ENCODE measurements at places on chromosomes 1 and 21. TPM values are rescaled to one million over a fixed set of nuclear protein-coding genes. Genes with fewer than 3 reads are reported as not detected.

The LCE2A gene
- total RNA-seq = 2.2 TPM

The SLC6A9 gene
- total RNA-seq = 2.3 TPM

The PADI2 gene
- not detected for total RNA-seq

The ZBTB40 gene
- 11.7 TPM for total RNA-seq

The RHOU gene
- 2.1 TPM for total RNA-seq

The OR6K3 gene
- not detected for total RNA-seq

The CNKSR1 gene
- total RNA-seq = 0.22 TPM

The TMEM79 gene
- 1.3 TPM for total RNA-seq

The CD1E gene
- not detected for total RNA-seq

The TMEM234 gene
- 20.5 TPM for total RNA-seq

The OR10J5 gene
- total RNA-seq = not detected

The INSRR gene
- total RNA-seq = under 0.01 TPM

The FHAD1 gene
- 0.55 TPM for total RNA-seq

The CTSS gene
- 5.2 TPM for total RNA-seq

The SLC5A3 gene
- 62.6 TPM for total RNA-seq

The CROCC gene
- 25.0 TPM for total RNA-seq

The CLCNKA gene
- not detected for total RNA-seq

The CFAP107 gene
- total RNA-seq = 0.12 TPM

The BMP8B gene
- under 0.01 TPM for total RNA-seq

The HSD3B1 gene
- total RNA-seq = not detected

The GPR161 gene
- total RNA-seq = 12.9 TPM

The LZIC gene
- 33.1 TPM for total RNA-seq

The APH1A gene
- total RNA-seq = 84.4 TPM

The PLA2G4A gene
- 26.8 TPM for total RNA-seq

The TCHH gene
- total RNA-seq = not detected

The BACE2 gene
- 25.2 TPM for total RNA-seq

The KCNE2 gene
- not detected for total RNA-seq

The HAO2 gene
- total RNA-seq = not detected

The CRYAA gene
- total RNA-seq = not detected

The KLHL17 gene
- 11.8 TPM for total RNA-seq

The ACTL8 gene
- total RNA-seq = 0.12 TPM

The CSMD2 gene
- 10.1 TPM for total RNA-seq

The PTGS2 gene
- total RNA-seq = 12.8 TPM

The NR0B2 gene
- total RNA-seq = not detected

The FLG gene
- not detected for total RNA-seq

The RIIAD1 gene
- not detected for total RNA-seq

The OLIG2 gene
- total RNA-seq = not detected

The CRP gene
- not detected for total RNA-seq

The SERTAD4 gene
- total RNA-seq = 0.33 TPM

The FCRL1 gene
- total RNA-seq = not detected

The POGZ gene
- 18.0 TPM for total RNA-seq

Measured in uterine smooth muscle cell (primary cell).